ENCODE measurements at places on chromosomes 13 and 19. TPM values are rescaled to one million over a fixed set of nuclear protein-coding genes. Genes with fewer than 3 reads are reported as not detected.

The CGB5 gene
- not detected for total RNA-seq

- no peak for DNase-seq
These were observed 1.7 kb upstream of the SLITRK5 start for GRCh38 chr13:87669379-87669978.

DNA sequence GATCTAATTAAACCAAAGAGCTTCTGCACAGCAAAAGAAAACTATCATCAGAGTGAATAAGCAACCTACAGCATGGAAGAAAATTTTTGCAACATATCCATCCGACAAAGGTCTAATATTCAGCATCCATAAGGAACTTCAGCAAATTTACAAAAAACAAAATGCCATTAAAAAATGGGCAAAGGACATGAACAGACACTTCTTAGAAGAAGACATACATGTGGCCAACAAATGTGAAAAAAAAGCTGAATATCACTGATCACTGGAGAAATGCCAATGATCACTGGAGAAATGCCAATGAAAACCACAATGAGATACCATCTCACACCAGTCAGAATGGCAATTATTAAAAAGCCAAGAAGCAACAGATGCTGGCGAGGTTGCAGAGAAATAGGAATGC lies 32.5 kb downstream of the ZNF582 start:
- no peak for DNase-seq

DNA sequence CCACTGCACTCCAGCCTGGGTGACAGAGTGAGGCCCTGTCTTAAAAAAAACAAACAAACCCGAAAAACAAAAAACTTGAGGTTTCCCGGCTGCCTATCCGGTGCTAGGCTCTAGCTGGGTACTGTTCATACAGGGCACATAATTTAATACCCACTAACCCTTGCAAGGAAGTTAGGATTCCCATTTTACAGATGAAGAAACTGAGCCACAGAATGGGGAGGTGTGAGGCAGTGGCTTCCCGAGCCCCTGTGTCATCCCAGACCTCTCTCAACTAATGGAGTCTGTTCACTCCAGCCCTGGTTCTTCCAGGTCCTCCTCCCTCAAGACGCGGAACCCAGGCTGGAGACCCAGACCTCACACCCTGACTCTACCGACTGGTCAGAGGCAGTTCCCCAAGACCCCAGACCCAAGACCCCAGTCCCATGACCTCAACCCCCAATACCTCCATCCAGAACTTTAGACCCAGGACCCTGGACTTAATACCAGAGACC lies 576 bp downstream of the APBA3 start:
- DNase-seq, result no peak

DNA sequence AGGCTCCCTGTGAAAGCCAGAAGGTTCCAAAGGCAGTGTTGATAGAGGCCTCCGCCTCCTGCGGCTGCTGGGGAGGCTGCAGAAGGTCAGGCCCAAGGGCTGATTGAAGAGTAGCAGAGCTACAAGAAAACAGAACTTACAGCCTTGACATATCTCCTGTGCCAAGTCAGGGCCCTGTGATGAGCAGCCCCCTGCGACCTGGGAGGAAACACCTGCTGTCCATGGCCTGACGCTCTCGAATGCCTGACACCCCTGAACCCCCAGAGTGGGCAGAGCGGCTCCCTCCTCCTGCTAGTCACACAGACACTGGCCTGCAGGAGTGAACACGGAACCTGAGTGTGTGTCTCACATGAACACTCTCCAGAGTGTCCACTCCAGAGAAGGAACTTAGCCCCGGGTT lies 38.2 kb upstream of the TUBGCP3 start:
- no peak for DNase-seq

The ACP7 gene
- not detected for total RNA-seq

The ZNF580 gene
- total RNA-seq, result 33.3 TPM

- no peak for DNase-seq
These were observed 25.6 kb downstream of the ZNF114 start for GRCh38 chr19:48295458-48295857.

DNA sequence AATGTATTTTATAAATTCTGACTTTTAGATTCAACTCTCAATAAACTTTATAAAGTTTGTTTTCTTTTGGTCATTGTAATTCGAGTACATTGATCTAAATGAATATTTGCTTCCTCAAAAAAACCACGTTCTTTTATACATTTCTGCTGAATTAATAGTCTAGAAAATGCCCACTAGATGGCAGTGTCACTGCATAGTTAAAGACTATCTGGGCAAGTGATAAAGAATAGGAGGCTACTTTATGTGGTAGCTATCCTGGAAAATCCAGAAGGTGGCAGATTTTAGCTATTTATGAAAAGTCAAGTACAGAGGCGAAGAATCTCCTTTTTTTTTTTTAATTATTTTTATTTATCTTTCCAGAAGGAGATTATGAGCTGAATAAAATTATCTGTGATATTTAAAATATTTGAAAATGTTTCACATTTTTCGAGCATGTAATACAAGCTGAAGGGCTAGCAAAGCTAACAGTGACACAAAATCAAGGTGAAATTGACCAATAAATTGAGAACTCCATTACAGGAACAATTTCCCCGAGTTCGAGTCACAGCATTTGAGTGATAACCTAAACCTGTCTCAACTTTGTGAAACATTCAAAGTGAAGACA lies 221.8 kb downstream of the OLFM4 start:
- DNase-seq, result no peak

DNA sequence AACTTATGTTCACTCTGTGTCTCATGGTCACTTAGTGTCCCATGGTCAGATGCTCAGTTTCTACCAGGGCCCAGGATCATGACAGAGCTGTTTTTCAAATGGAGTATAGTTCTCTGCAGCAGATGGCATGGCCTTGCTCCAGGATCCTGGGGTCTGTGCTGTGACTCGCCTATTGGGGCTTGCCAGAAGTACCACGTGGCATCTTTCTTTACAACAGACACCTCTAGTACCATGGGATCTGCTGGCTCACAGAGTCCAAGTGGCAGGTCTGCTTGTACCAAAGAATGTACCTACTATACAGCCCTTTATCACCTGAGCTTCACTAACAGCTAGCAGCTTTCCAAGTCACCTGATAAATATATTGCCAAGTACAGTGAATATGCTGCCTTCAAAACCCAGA lies 6.0 kb upstream of the RNF6 start:
- DNase-seq, result no peak

- DNase-seq, result no peak
These were observed 1.8 kb upstream of the SLC27A1 start for GRCh38 chr19:17468302-17469091.

DNA sequence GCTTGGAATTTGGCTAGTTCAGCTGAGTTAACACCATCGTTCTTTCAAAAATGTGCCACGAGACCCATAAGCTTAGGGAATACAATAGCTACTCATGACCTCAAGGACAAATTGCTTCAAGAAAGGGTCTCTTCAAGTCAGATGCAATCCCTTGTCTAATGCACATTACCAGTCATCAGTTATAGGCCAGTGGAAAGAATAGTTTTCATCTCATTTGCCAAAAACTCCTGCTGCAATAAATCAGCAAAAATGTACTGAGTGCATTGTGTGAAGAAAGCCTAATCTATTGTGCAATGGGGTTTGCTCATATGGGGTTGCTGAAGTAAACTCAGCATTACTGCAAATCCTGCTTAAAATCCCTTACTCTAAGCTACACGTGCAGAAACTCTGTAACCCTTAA lies 208.3 kb upstream of the NBEA start:
- DNase-seq, result no peak

DNA sequence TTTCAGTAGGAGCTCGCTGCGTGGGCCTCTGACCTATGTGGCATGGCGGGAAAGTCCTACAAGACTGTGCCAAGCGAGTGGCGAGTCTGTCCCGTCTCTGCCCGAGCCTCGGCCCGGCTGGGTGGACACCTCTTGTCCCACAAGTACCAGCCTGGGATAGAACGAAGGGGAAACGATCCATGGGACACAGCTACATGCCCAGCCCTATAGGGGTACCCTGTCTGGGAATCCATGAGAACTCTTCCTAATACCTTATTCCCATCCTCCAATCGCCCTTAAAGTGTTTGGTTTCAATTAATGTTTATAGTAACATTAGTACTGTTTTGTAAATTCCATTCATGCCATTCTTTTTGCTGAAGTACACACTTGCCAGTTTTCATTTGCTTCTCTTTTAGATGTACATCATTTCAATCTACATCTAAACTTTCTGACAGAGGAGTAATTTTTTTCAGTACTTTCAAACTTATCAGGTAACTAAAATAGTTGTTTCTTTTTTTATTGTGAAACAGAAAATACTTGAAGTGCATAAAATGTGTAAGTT lies 667 bp upstream of the ZNF790 start:
- no peak for DNase-seq

The MEIOSIN gene
- not detected for total RNA-seq

DNA sequence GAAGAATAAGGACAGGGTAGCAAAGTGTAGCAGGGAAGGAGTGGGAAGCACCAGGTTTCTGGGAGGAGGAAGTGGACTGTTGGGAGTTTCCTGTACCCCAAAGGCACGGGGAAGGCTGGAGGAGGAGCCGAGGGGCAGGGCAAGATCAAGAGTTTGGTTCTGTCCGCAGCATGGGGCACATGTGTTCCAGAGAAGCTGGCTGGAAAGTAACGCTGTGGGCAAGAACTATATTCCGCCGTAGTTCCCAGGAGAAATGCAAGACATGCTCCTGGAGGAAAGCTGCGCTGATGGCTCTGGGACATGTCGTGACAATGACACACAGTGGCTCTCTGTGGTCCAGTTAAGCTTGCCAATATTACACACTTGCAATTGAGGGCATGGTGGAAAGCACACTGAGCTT lies 51.7 kb upstream of the KPNA3 start:
- DNase-seq, result no peak

The ATP4A gene
- total RNA-seq, result not detected

GRCh38 chr13:72435251-72435650 lies 292.2 kb downstream of the MZT1 start:
- no peak for DNase-seq

The MBD3L3 gene
- total RNA-seq, result not detected

GRCh38 chr19:48424694-48425219 lies 21.0 kb upstream of the GRWD1 start:
- DNase-seq, result no peak

The ZNF100 gene
- 24.3 TPM for total RNA-seq

The ERICH6B gene
- total RNA-seq, result not detected

The SIGLEC12 gene
- total RNA-seq, result 4.5 TPM

- DNase-seq, result no peak
These were observed 18.0 kb upstream of the ITGBL1 start for GRCh38 chr13:101434486-101434885.

DNA sequence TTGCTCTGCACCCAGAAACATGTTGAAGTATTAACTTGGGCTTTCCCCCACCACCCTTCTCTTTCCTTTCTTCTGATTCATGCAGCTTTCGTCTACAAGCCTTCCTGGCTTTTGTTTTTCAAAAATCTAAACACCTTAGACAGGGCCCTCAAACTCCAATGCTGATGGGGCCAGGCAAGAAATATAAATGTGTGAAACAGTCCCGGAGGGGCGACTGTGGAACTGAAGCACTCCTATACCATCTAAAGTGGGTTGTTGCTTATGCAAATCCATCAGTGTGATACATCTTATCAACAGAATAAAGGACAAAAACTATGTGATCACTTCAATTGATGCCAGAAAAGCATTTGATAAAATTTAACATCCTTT lies 6.1 kb downstream of the FCGBP start:
- DNase-seq, result no peak

DNA sequence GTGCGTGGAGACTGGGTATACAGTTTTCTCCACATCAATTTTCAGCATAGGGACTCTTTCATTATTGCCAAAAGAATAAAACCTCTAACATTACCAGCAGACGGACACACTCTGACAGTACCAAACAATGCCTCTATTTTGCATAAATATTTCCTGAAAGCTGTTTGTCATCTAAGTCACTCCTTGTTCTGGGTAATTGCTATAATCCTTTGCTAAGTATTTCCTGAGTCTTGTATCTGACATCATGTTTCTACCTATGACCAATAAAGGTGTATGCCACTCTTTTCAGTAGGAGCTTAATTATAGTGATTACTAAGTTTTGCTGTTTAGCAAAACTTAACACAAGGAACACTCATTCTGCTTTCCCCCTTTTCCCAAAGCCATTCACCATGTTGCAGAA lies 886.5 kb downstream of the SLITRK6 start:
- no peak for DNase-seq

DNA sequence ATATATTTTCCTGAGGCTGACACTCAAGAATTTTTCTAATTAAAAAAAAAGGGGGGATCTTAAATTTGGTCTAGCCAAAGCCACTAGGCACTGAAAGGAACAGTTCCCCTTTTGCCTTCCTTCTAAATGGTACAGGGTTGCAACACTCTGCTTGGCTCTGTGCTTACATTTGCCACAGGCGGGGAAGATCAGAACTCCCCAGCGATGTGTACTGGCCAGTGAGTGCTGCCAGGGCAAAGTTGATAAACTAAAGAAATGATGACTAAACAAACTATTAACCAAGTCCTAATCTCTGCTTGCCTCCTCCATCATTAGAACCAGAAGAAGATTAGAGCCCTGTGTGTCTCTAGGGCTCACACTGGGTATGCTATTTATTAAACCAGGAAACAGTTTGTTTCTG lies 75.3 kb upstream of the SCEL start:
- no peak for DNase-seq

DNA sequence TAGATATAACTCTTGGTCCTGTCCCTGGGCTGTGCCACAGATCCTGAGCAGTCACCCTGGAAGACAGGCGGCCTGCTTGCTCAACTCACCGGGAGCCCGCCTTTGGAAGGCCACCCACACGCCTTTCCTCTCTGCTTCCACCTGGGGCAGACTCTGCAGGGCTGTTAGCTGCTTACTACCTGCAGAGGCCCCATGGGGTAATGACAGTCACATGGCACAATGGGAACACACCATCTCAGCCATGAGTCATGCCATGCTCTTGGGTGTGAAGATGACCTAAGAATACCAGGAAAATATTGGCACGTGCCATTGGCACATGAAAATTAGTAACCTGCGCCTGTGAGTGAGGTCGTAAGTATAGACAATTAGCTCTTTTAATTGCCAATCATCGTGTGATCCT lies 108.6 kb downstream of the COL4A2 start:
- DNase-seq, result no peak

DNA sequence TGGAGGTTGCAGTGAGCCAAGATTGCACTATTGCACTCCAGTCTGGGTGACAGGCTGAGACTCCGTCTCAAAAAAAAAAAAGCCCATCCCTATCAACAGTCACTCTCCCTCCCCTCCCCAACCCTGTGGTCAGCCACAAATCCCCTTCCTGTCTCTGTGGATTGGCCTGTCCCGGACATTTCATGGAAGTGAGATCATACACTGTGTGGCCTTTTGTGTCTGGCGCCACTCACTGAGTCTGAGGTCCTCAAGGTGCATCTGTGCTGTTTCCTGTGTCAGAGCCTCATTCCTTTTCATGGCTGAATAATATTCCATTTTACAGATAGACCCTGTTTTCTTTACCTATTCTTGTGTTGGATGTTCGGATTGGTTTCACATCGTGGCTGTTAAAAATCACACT lies 149.5 kb downstream of the PTPRS start:
- no peak for DNase-seq

The B3GNT8 gene
- total RNA-seq, result 0.96 TPM
